ENCODE measurements at places on chromosomes 16 and 17.

DNA sequence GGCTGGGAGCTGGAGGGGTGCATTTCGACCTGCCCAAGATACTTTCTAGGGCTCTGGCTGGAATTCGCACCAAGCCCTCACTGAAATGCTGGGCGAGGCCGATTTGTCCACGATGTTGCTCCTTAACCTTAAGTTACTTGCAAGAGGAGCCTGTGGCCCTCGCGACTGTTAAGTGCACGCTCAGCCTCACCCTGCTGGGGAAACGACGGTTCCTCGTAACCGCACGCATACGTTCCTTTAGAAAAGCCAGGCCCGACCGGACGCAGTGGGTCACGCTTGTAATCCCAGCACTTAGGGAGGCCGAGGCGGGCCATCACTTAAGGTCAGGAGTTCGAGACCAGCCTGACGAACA lies 607 bp upstream of the NCOR1 start:
- no peak for DNase-seq

DNA sequence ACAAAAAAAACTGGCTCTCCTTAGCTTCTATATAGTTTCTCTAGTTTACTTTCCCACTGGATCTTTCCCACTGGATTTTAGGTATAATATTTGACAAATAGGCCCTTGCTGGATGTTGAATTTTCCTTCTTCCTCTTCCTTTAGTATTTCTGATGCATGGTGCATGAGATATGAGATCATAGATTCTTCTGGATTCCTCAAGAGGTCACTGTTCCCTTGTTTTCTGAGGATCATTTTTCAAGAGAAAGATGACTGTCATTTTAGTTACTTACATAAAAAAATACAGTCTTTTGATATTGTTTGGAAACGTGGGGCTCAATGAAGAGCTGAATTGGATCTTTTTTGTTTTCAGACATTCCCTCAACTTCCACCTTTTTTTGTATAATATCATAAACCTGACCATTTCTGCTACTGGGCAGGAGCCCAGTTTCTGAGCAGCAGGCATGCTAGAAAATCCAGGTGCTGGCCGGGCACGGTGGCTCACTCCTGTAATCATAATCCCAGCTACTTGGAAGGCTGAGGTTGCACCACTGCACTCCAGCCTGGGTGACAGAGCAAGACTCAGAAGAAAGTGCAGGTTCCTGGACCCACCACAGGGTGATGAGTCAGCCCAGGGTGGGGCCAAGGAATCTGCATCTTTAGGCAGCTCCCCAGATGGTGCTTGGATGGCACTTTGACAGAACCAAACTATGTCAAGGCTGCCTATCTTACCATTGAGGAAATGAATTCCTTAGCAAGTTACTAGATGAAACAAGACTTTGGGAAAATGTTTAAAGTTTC lies 70.3 kb downstream of the SDR42E1 start:
- no peak for DNase-seq

GRCh38 chr16:17177242-17177958 lies 293.4 kb downstream of the XYLT1 start:
- no peak for DNase-seq

DNA sequence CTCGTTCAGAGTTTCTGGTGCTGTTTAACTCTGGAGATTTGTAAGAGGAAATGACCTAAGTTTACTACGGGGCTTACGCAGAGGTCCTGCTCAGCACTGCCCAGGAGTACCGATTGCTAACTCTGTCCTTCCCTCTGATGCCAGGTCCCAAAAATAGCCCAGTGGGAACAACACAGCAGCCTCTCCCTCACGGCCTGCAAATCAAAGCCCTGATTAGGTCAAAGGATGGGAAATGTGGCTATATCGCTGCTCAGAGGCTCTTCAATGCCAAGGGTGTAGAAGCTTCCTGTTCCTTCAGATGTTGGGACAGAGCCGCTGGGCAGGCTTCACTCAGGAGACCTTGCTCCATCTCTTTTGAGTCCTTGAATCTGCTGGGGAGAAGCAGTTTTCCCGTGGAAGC lies 174.2 kb upstream of the KCNJ16 start:
- no peak for DNase-seq

DNA sequence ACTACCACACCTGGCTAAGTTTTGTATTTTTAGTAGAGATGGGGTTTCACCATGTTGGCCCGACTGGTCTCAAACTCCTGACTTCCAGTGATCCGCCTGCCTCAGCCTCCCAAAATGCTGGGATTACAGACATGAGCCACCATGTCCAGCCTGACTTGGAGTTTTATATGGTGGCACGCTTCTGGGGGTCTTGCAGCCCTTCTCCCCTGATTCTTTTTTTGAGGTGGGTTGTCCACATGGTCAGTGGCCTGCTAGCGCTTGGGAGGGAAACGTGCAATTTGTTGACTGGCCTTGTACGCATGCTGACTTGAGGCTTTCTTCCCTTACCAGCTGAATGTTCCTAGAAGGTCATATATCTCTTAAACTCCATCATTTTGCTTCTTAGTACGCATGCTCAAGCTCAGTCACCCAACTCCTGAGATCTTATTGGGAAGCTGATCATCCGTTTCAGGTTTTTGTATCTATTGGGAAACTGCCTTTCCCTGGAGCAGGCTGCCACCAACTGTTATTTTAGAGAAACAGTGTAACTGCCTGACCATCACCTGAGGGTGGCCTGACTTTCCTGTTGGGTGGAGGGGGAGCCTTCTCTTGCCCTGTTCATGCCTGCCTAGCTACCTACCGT lies 13.7 kb upstream of the LDHD start:
- no peak for DNase-seq

DNA sequence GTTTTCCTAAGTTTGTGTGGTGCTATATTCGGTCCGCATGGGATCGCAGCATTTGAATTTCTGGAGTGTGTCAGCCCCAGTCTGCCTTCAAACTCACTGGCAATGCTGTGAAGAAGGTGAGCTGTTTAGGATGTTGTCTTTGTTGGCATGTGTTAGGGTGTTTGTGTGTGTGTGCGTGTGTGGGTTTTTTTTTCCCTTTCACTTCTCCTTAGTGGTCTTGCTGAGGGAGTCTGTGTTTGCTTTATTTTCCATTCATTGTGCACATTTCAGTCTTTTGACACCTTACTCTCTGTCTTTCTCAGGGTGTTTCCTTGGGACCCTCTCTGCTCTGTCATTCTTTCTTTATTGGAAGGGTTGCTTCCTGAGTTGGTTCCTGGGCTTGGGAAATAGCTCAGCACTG lies 27.7 kb upstream of the RBFOX1 start:
- no peak for DNase-seq

- no peak for DNase-seq
Observed at GRCh38 chr16:50263060-50263909, 3.1 kb upstream of the ADCY7 start.
